ENCODE measurements at places on chromosomes 7 and 10.

DNA sequence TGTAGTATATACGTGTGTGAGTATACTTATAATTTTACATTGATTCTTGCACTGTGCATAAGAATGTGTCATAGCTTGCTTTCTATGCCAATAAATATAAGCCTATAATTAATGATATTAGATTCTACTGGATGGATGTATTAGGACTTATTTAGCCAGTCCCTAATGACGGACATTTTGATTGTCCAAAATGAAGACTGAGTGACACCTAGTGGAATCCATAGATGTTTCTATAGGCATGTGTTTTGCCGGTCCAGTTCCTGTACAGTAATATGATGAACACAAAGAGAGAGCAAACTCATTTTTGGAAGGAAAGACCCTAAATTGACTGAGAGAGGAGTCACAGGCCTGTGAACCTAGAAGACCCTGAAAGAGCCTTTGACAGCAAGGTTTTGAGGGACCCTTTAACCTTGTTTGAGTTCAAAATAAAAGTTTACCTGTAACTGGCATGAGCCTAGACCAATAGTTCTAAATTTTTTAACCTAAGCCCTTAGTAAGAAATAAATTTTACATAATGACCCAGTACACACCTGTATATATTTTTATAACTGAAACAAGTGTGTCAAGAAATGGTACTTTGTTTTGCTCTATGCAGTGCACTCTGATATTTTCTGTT, 42.4 kb upstream of the AGBL3 start:
- DNase-seq = peak; percentile 53

GRCh38 chr10:6068422-6068821, 6.3 kb upstream of the IL2RA start:
- DNase-seq = no peak

DNA sequence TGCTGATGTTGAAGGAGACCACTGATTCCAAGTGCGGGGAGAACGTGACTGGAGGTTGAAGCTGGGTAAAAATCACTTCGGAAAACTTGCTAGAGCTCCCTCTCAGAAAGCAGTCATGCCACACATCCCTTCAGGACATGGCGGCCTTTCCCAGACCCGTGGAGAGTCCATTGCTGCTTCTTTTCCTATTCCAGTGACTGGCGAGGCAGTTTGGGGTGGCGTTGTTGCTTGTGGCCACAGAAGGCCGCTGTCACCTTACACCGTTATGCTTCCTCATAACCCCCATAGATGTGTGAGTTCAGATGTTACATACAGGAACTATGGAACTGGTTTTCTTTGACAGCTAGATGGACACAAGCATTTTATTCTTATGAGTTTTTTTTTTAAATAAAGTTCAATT, 235.6 kb upstream of the POM121L12 start:
- DNase-seq = no peak

DNA sequence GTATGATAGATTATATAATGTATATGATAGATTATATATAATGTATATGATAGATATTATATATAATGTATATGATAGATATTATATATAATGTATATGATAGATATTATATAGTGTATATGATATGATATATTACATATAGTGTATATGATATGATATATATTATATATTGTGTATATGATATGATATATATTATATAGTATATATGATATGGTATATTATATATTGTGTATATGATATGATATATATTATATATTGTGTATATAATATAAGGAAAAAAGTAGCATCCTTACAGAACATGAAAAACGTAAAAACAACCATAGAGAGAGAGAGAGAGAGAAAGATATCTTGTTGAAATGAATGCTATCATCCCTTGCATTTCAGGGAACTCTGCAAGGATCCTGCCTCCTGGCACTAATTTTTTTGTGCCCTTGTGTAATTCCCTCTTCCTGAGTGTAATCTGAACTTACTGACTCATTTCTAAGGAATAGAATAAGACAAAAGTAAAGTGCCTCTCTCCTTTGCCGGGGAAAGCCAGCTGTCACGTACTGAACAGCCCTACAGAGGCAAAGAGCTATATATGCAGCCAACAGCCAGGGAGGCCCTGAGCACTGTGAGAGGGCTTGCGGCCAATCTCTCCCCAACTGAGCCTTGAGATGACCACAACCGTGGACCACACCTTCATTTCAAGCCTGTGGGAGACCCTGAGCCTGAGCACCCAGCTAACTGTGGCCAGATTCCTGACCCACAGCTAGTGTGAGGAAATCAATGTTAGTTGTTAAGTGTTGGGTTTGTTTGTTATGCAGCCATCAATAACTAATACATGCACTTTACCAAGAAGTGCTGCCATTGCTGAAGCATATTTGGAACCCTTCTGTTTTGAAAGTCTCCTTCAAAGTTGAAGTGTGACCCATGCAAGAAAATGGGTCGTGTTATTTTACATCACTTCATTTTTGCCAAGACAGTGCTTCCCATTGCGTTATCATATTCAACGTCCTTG, 61.1 kb upstream of the EZH2 start:
- DNase-seq = peak; percentile 76

GRCh38 chr10:77867124-77867719, 59.3 kb downstream of the DLG5 start:
- DNase-seq = no peak

- DNase-seq = peak; percentile 48
Observed at GRCh38 chr7:28409716-28410627, 2.3 kb upstream of the CREB5 start.

GRCh38 chr10:59126991-59127390, 49.5 kb upstream of the PHYHIPL start:
- no peak for DNase-seq

- DNase-seq = peak; percentile 6
Observed at GRCh38 chr7:80387634-80388193, 124.2 kb downstream of the GNAT3 start.

DNA sequence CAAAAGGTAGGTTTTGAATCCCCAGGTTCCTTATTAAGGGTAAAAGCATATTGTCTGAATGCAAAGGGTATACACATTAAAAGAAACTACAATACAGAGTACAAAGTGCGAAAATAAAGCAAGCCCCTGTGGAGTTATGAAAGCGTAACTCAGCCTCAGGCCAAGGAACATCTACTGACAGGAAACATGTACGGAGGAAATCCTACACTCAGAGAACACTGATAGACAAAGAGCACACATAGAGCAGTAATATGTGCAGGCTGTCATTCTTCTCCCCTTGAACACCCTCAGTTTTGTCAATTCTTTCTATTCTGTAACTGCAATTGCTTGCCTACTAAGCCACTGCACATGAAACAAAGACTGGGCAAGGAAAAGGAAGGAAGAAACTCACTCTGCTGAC, 150.2 kb downstream of the DGKB start:
- no peak for DNase-seq

DNA sequence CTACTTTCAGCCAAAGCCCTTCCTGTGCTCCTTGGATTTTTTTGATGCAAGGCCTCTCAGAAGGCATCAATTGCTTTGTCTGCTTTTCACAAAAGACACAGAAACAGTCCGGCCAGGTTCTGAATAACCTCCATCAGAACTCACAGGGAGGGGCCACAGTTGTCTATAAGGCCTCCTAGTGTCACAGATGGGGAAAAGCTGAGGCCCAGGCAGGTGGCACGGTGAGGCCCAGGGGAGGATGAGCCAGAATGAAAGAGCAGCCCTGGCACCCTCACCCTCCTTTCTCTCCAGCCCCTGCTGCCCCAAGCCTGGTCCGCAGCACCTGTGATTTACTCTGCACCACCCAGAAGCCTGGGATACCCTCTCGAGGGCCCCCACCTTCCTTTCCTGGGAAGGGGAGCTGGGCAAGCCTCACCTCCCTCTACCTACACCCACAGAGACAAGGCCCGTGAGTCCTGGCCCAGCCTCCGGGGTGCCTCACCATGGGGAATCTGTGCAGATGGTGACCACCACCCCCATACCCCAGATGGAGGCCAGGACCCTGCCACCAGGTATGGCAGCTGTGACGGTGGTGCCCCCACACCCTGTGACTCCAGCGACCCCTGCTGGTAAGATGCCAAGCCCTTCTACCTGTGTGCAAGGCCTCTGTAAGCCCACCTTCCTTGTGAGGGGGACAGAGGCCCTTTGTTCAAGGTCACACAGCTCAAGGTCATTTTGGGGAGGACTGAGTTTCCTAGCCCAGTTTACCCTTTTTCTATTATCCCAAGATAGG, 26.2 kb upstream of the ZNF467 start:
- DNase-seq = peak; percentile 7

DNA sequence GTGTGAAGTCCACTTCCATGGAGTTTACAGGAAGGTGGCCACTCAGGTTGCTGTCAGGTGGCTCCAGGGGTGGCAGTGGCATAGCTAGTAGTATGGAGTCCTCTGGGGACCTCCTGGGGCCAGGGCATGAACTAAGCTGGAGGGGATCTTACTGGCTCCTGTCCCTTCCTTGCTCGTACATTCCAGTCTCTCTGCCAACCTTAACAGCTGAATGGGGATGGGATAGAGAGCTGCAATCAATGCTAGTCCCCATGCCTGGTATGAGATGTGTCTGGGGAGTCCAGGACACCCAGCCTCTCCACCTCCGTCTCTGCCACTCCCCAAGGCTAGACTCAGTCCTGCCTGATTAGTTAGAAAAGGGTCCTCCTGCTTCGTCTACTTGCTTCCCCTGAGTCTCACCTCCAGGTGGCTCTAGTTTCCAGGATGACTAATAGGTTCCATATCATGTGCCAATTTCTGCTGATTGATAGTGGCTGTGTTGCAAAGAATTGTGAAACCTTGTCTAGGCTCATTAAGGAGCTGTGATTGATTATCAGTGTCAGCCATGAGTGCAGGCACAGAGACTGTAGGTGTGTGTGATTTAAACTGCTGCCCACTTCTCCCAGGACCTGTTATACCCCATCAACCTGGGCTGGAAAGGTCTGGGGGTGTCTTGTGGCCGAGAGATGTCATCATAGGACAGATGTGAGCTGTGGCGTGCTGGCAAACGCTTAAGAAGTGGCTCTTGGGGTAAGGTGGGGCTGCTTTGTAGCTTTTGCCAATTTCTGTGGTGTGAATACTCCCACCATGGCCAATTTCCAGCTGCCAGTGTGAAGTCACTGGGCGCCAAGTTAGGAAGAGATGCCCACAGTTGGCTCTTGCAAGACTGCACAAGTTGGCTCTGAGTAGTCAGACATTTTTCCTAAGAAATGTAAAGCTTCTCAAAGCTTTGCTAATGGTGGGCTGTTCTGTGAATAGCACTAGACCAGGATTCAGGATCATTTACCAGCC, 59.8 kb downstream of the COL13A1 start:
- DNase-seq = peak; percentile 90

- DNase-seq = no peak
Observed at GRCh38 chr7:87337331-87337730, 8.1 kb upstream of the CROT start.

DNA sequence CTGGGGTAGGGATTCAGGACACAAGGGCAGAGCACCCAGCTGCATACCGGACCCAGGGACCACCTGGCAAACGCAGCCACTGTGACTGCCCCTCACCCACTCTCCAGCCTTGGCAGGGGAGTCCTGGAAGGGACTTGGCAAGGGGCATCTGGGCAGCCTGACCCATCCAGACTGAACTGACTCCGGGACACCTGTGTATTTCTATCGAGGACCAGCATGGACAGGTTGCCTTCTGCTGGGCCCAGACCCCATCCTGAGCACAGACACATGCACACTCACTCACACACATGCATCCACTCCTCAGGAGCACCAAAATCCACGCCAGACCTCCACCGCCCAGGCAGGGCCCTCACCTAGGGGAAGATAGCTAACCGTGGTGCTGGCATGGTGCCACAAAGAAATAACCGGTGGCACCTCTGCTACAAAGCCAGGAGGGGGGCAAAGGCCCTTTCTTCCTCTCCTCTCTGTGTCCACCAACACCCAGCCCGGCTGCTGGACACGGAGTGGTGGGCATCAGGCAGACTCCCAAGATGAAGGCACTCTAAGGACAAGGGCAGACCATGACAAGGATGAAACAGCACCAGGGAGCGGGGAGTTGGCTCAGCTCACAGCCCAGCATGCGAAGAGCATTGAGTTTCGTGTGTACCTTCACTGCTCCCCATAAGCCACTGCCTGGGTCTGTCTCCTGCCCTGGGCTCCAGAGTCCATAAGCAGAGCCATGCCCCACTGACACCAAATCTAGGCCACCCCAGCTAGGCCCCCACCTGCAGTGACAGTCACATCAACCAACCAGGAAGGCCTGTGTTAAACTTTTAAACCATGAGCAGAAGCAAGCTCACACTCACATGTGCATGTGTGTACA, 35.3 kb downstream of the KCNH2 start:
- DNase-seq = no peak

GRCh38 chr10:82827901-82828300, 952.9 kb downstream of the NRG3 start:
- DNase-seq = no peak

- no peak for DNase-seq
Observed at GRCh38 chr10:89309156-89310055, 7.6 kb downstream of the IFIT2 start.

DNA sequence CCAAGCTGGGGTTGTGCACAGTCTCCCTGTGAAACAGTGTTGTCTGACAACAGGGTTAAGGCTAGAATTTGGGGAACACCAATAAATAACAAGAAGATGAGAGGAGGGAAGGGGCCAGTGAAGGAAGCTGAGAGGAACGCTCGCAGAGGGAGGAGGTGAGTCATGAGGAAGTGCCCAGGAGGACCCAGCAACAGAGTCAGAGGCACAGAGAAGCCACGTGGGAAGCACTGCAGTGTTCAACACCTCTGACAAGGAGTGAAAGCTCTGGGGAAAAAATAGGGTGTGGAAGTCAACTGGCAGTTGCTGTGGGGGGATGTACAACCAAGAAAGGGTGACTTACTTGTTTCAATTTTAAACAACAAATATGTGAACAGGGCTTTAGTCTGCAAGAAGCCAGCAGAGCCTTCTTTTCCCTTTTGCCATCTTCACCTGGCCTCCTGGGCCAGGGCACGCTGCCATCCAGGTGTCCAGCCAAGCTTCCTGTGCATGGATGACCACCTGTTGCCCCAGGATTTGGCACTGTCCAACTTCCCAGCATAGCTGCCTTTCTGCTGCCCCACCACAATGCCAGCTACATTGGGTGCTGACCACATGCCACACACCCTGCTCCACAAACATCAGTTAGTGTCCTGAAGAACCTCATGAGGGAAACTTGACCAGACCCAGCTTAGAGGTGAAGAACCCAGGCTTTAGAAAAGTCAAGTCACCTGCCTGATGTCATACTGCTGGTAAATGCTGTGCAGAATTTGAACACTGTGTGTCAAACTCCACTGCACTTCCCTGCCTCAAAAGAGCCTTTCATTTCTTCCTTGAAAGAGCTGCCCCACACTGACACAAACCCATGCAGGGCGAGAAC, 69.6 kb downstream of the ATXN7L1 start:
- peak; percentile 63 for DNase-seq

GRCh38 chr10:20299034-20299736, 483.0 kb downstream of the PLXDC2 start:
- DNase-seq = no peak

- no peak for DNase-seq
Observed at GRCh38 chr10:117782276-117782675, 239.7 kb downstream of the EMX2 start.
